NCI-H69 (cell line): ENCODE measurements at places on chromosomes 6 and 20.

DNA sequence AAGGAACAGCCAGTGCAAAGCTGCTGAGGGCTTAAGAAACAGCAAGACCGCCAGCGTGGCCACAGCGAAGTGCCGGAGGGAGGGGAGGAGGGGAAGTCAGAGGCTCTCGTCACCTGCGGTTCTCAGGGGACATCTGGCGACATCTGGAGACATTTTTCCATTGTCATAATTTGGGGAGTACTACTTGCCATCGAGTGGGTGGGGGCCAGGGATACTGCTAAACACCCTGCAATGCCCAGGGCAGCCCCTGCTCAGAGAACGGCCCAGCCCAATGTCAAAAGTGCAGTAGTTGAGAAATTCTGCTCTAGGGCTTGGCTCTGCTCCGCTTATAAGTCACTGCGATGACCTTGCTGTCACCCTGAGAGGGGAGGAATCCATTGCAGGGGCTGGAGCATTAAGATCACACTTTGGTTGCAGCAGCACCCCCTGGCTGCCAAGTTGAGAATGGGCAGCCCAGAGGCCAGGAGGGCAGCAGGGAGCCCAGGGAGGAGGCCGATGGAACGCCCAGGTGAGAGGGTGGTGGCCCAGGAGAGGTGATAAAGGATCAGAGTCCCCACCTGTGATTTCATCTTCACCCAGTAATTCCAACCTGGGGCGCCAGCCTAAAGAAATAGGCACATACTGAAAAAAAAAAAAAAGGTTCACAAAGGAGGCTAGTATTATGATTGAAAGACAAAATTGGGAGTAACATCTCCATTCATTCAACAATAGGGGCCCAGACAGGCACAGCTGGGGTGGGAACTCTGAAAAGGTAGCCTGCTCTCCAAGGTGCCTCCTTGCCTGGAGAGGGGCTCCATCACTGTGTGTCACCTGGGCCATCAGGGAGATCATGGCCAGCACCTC is 218.2 kb downstream of the BMP7 start:
- DNase-seq, result no peak

- DNase-seq, result no peak
Measured at GRCh38 chr6:144232832-144233230, 52.3 kb upstream of the UTRN start.

- no peak for DNase-seq
Measured at GRCh38 chr20:47907031-47907675, 121.9 kb upstream of the SULF2 start.

DNA sequence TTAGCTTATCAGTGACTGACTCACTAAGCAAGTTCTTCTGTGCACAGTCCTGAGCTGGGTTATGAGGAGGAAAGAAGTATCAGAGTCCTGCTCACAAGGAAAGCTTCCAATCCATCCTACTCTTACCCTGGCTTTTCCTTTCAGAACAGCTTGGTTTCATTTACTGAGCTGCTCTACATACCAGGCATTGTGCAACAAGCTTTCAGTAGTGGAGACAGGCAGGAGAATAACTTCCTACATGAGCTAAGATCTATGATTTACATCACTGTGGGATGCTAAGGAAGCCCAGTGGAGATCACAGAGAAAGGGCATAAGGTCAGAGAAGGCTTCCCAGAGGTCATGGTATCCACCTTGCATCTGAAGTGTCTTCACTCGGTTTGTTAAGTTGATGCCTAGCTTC is 144.5 kb downstream of the MAP3K7 start:
- DNase-seq, result no peak

DNA sequence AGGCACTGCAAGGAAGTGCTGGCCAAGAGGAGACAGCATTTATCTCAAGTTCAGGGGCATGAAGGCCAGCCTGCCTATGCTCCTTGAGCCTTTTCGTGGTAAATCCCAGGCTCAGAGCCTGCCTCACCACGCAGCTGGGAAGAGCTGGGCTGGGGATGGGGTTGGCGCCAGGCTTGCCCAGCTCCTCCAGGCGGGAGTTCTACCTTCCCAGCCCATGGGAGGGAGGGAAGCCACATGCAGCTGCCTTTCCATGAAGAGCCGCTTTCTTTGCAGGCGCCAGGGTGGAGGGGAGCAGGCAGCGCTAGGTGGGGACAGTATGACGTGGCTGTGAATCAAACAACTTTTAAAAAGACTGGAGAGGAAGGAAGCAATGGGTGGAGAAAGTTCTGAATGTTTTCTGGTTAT is 19.5 kb upstream of the SIRT5 start:
- DNase-seq, result peak; percentile 81
